ENCODE measurements at places on chromosomes 2 and 18.

DNA sequence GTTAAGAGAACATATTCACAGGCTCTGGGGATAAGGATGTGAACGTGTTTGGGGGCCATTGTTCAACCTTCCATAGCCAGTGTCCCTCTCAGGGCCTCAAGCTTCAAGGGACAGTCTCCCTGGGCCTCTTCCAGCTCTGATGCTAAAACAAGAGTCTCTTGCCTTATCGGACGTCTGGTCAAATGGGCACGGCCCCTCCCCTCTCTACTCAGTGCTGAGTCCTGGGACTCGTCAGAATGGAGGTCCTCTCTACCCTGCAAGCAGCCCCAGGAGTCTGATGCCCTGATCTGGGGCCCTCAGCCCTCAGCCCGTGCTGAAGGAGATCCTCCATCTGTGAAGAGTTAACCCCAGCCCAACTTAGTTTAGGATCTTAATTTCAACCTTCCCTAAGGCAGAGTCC is 198.2 kb downstream of the ZFP36L2 start:
- DNase-seq: no peak

- no peak for DNase-seq
Measured at GRCh38 chr18:7325126-7325430, 94.2 kb downstream of the LRRC30 start.

DNA sequence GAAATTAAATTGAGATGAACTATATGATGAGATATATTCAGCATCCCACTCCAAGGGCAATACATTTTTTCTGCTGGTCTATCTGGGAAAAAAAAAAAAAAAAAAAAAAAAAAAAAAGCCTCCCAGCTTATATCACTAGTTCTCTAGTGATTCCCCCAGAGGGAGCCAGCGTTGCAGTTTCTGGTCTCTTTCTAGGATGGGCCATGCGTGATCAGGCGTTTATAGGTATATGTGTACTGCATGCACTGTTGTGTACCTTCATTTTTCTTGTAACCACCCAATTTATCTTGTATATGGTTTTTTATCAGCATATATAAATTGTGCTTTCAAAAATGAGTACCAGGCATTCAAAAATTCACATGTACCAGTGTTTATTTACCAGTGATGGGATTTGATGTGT is 35.1 kb downstream of the DCDC2C start:
- no peak for DNase-seq

DNA sequence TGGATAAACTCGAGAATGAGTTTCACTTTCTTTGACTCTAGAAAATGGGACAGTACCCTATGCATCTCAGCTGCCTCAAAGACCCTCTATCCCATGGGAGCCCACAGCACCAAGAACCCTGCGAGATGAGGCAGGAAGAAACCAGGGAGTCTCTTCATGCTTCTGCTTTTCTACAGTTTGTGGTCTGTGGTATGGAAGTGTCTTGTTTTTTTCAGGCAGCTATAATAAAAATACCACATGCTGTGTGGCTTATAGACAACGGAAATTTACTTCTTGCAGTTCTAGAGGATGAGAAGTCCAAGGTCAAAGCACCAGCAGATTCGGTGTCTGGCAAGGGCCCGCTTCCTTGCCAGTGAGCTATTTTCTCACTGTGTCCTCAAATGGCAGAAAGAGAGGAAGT is 257.9 kb downstream of the SUCLG1 start:
- no peak for DNase-seq

DNA sequence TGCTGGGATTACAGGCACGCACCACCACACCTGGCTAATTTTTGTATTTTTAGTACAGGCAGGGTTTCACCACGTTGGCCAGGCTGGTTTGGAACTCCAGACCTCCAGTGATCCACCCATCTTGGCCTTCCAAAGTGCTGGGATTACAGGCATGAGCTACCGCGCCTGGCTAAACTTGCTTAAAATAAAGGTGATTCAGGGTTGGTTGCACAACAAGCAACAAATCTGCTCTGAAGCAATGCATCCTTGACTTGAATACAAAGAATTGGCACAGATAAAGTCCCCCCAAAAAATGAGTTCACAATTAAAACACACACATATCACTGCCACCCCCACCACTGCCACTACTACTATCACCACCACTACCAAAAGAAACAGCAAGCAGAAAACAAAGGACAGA is 34.9 kb downstream of the CCDC88A start:
- no peak for DNase-seq

DNA sequence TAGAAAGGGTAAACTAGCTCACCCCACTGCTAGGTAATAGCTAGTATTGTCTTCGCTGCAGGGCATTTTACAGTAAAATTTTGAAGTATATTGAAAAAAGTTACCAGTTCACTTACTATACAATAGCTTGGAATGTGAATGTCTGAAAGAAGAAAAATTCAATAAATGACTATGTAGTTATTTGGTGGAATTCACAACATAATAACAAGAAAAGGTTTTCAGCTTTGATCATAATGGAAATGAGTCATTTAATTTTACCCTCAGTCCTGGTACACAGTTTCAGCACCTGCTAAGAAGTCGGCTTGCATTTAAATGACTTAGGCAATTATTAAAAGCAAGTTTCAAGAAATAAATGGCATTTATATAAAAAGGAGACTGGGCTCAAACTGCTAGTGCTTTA is 90.4 kb downstream of the NUP35 start:
- no peak for DNase-seq

DNA sequence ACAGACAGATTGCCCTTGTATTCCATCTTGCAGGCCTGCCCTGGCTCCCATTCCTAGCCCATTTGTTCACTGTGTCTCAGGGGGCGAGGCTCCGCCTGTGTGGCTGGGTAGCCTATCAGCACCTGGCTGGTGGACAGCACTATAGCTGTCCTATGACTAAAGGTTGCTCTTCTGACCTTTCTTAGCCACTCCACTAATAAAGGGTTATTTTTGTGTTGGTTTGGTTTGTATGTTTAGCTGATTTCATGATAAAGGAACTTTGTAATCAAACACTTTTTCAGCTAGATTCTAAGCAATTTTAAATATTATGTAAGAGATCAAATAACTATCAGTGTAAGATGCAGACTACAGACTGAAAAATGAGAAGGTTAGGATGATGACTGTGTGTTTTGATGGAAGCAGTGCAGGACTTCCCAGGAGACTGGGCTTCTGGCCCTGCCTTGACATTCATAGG is 72.2 kb downstream of the CRIM1 start:
- no peak for DNase-seq

DNA sequence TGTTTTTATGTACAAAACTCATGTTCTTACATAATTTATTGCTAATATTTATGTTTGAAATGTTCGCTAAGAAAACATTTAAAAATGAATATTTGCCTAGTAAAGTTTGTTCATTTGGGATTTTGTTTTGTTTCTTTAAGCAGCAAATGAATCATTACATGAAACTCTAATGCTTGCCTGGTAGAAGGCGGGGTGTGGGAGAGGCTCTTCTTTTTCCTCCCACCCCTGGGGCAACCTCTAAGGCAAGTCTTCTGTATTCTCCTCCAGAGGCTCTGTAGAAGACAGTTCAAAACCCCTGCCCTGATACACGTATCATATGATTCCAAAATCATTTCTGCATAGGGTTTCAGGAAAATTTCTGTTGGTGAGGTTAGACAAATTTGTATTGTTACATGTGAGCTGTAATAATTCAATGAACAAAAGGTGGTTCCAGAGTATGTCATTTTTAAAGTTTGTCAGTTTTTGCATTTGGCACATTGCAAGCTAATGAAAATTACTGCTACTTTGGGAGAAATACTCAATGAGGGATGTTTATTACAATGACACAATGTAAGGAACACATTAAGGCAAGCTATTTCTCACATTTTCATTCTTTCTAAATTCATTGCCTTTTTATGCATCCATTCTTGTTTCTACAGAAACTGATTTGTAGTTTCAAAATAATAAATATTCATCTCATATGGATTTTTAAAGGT is 302.3 kb upstream of the UBE2E3 start:
- DNase-seq: no peak

DNA sequence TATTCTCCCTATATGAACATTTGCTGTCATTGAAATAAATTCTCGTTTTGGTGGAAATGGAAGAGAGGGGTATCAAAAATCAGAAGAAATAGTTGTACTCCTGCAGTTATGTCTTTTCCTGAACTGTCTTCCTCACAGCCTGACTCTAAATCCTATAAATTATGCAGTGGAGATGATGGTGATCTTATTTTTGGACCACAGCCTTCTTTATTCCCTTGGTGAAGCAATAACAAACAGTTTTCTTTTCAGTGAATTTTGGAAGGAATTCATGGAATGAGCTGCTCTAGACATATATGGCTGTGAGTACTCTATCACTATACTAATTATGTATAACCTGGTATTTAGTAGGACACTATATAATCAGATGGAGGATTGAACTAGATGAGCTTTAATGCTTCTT is 1.7 kb upstream of the SLC25A12 start:
- DNase-seq: no peak

DNA sequence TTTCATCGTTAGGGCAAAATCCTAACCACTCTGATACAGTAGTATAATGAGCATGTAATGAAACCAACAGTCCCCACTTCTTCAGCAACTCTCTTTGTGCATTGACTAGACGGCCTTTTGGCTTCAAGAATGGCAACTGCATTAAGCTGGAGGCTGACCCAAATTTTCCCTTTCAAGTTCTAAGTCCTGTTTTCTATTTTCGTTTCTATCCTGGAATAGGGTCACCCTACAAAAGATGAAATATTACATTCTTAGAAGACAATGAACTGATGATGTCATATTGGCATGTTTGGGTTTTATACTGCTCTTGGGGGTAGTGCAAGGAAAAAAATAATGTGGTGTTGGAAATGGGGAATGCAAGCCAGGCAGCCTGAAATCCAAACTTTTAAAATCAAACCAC is 254.4 kb downstream of the ETAA1 start:
- no peak for DNase-seq

GRCh38 chr2:119240311-119241204 is 16.9 kb downstream of the STEAP3 start:
- no peak for DNase-seq

- DNase-seq: no peak
Measured at GRCh38 chr18:42509750-42510415, 554.8 kb downstream of the PIK3C3 start.

DNA sequence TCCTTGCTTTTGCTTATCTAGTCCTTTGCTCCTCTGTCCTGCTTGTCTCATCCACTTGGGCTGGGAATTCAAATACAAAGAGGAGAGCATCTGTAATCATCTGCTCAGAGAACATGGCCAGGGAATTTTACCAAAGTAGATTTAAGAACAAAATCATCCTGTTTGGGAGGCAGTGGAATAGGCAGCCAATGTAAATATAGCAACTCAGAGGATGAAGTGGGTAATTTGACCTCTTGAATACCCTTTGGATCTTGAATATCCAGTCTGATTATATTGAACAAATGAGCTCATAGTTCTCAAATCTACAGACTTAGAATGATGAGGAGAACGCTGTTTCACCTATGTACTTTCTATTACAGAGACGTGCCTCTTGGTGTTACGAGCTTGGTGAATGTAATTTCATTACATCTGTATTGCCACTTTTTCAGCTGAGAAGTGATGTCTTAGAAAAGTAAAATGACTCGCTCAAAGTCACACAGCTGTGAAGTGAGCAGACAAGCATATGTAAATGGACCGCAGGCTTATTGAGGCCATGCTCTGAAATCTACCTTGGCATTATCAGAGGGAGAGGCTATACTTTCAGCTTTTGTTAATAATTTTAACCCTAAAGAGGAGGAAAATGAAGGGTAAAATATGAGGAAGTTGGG is 266.3 kb downstream of the MTX2 start:
- no peak for DNase-seq

DNA sequence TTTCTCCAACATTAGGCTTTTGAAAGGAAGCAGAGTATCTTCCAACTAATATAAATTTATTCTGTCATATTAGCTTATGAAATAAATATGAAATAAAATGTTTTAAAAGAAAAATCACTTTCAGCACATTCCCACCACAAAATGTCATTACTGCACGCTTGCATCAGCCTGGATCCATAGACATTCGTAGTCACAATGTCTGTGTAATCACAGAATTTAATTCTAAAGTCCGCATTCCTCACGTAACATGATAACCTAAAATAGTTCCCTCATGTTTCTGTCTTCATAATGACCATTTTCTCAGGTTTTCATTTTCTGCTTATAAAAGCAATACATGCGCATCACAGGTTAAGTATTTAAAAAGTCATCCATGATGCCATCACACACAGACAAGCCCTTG is 47.1 kb downstream of the HDAC4 start:
- no peak for DNase-seq

DNA sequence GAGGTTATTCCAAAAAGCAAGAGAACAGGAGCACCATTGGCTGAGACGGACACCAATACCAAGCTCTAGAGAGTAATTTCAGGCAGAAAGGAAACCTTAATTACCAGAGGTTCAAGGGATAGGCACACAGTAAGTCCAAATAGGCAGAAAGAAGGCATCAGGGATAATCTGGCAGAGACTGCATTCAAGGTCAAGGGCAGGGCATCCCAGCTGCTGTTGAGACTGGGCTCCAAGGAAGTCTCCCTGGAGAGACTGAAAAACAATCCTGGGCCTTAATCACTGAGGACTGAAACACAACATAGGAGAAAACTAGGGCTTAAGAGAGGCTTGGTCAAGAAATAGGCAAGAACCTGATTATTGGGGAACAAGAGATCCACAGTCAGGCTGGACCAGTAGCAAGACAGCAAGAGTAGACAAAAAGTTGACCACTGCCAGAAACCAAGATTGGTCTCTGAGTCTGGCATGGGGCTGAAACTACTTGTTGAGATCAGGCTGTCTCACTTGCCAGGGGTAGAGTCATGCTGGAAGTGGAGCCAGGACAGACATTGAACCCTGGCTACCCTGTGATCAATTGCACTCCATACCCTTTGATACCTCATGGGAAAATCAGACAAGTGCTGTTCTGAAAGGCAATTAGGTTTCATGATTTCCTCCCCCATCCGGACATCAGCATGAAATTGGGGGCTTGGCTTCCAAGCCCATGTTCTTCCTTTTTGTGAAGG is 193.2 kb upstream of the TNP1 start:
- DNase-seq: no peak

GRCh38 chr2:76491503-76491902 is 780.8 kb upstream of the GCFC2 start:
- no peak for DNase-seq
